ENCODE measurements at places on chromosomes 7 and 10.

GRCh38 chr10:35910234-35910633, 268.1 kb upstream of the FZD8 start:
- DNase-seq: peak; percentile 92

DNA sequence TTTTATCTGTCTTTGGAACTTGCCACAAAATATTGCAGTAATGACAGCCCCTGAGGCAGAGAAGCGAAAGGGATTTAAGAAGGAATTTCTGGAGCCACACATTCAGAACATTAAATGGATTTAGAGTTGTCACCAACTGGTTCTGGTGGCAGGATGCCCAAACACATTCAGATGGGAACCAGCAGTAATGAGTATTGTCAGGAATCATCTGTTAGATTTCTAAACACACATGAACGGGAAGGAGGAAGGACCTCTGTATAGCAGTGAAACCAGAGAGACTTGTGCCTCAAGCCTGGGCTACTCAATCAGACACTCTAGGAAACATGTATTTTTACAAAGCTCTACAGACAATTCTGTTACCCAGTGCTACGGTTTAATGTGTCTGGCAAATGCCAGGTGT, 103.8 kb upstream of the CCNY start:
- no peak for DNase-seq

DNA sequence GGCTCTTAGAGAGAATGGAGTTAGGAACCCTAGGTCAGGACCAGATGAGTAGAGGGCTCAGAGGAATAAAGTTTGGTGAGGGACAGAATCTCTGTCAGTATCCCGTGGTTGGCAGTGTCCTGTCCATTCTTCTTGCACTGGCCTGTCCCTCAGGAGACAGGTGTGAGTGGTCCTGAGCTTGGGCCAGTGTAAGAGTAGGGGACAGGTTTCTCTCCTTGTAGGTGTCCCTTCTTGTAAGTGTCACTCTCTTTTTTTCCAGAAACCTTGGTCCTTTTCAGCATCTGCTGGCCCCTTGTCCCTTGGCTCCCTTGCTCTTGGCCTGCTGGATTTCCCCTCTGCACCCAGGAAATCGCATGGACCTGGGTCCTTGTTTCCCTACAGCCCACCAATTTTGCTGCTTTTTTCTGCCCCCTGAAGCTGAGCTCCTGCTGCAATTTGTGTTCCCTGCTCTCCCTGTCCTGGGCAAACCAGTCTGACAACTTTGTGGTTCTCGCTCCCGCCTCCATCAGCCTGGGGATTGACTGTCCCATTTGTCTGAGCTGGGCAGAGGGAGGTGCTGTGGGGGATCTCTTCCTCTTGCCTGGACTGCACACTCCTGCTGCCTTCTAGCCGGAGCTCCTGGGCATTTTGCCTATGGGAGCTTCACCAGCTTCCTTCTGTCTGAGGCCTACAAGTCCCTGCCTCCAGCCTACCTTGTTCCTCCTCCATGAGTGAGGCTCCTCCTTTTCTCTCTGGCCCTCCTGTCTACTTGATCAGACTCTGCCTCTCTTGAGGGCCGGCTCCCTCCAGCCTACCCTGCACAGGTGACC, 6.5 kb downstream of the TSPAN14 start:
- DNase-seq: peak; percentile 95

- DNase-seq: no peak
Measured at GRCh38 chr10:77374189-77374656, 263.4 kb downstream of the KCNMA1 start.

DNA sequence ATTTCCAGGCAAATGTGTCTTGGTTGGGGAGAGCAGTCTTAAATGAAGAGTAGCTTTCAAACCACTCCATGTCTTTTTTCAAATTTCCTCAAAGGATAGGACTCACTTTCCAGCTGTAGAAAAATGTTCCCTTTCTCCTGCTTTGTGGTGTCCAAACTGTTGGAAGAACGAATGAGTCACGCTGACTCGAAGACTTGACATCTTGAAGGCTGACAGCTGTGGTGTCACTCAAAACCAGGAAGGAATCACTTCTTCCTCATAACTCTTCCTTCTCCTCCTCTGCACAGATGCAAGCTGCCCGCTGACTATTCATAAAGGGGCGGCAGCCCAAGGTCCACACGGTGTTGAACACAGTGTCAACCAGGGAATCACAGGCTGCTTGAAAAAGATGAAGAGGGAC, 19.2 kb downstream of the PLA2G12B start:
- peak; percentile 48 for DNase-seq

- no peak for DNase-seq
Measured at GRCh38 chr10:1523221-1523620, 214.1 kb downstream of the ADARB2 start.

- DNase-seq: no peak
Measured at GRCh38 chr7:6613706-6614105, 1.7 kb upstream of the ZNF853 start.

- DNase-seq: no peak
Measured at GRCh38 chr7:28618383-28618782, 206.1 kb downstream of the CREB5 start.

- no peak for DNase-seq
Measured at GRCh38 chr10:9734218-9734617, 1283.5 kb upstream of the CELF2 start.

DNA sequence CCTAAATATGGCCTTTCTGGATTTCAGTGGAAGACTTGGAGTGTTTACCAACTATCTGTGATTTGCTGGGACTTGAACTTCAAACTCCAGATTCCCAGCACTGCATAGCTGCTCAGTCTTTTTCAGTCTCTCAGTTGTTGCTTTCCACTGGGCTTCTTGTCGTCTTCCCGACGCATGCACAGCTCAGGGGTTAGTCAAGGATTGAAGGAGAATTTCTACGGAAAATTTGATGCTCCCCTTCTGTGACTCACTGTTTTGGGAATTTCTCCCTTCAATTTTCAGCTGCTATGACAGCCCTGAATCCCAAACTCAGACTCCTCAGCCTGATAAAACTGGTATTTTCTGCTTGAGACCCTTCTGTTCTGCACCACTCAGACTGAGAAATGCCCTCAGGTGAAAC, 91.7 kb downstream of the CYP26A1 start:
- no peak for DNase-seq

DNA sequence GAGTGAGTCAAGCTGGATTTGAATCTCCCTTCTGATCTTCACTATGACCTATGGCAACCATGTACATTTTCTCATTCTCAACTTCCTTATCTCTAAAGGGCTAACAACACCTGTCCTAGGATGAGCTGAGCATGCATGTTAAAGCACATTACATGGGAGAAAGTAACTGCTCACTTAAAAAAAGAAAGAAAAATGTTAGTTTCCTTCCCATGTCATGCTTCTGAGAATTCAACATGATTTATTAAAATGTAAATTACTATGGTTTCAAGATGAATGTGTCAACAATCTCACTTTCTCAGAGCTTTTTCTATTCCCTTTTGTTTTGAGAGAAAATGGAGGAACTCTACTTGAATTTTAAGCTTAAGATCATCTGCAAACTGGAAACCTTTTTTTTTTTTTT, 295.3 kb downstream of the SKIDA1 start:
- DNase-seq: no peak

- DNase-seq: peak; percentile 90
Measured at GRCh38 chr7:64686493-64687184, 20.7 kb downstream of the ZNF107 start.

DNA sequence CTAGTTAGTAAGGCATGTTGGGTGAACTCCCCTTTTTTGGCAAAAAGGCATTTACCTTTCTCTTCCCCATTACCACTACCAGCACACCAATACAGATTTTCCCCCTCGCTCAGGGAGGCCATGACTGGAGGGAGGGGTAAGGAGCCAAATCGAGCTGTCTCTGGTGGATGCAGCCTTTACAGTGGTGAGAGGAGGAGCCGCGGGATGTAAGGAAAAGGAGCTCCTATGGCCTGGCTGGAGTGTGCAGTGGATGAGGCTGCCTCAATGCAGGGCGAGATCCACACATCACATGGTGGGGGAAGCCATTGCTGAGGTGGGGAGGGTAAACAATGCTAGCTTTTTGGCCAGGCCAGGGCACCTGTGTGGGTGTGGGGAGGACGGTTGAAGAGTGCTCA, 416.2 kb downstream of the EXOC4 start:
- no peak for DNase-seq

GRCh38 chr10:118112543-118113125, 65.9 kb upstream of the RAB11FIP2 start:
- DNase-seq: no peak

DNA sequence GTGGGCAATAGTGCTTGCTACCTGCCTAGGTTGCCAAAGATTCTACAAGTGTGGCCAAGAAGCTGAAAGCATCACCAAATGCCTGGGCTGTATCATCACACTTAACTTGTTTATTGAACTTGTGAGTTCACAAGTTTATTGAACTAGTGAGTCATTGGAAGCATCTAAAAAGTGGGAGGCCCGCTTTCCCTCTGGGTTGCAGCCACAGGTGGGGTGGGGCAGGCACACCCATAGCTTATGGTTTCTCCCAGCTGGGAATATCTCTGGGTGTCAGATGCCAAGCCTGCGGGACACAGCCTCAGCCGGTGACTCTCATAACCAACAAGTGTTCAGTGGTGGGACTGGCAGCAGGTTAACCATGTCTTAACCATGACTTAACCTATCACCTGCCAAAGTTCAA, 145.9 kb upstream of the FAM13C start:
- DNase-seq: peak; percentile 76

DNA sequence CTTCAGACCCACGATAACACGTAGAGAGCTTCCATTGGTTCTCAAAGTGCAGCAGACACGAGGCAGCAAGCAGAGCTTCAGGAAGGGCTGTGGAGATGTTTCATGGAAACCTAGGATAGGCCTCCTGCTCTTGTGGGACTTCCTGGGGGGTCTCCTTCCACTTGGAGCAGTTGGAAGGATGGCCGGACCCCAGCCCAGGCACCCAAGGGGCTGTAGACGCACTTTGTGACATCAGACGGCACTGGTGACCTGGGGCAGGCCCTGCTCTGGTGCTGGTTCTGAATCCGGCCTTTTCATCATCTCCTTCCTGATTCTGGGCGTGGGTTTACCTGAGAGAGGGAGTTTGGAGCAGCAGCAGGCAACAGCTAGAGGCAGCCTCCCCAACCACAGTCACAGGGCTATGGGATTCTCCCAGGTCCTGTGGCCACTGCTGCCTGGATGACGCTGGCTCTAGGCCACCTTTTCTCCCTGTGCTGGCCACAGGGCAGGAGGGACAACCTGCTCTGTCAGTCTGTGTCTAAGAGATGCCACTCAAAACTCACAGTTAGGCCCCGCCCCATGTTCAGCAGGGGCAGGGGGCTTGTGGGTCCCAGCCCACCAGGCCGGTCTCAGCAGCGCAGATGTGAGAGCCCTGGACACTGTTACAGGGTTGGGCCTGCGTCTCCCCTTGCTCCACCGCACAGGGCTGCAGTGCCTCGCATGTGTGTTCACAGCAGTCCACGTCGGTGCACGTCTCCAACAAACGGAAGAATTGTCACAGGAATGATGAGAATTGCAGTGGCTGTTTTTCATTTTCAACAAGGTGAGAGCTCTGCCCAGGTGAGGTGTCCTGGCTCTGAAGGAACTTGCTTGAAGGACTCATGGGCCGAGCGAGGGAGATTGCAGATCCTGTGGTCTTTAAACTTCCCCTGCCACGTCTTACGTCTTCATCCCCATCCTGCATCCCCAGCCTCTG, 569.3 kb downstream of the TCERG1L start:
- DNase-seq: no peak

DNA sequence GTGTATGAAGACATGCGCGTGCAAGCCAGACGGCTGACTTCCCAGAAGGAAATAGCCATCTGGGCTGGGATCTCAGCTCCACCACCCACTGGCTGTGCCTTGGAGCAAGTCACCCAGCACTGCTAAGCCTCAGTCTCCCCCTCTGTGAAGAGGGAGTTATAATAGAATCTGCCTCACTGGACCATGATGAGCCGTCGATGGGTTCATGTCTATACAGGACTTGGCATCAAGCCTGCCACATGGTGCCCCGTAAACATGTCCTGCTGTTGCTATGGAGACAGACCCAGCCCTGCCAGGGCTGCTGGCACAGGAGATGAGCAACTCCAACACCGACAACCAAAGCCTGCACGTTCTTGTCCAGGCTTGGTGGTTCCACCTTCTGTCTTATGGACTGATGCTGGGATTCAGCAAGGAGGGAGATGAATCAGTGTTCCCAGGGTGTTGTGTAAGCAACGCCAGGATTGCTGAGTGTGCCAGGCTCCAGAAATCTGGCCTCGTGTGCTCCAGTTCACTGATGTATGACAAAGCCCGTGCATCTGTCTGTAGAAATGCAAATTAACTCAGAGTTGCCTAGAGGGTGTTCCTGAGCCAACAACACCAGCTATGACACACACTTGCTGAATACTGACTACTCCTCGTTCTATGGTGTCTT, 5.6 kb downstream of the GPR15LG start:
- peak; percentile 100 for DNase-seq

DNA sequence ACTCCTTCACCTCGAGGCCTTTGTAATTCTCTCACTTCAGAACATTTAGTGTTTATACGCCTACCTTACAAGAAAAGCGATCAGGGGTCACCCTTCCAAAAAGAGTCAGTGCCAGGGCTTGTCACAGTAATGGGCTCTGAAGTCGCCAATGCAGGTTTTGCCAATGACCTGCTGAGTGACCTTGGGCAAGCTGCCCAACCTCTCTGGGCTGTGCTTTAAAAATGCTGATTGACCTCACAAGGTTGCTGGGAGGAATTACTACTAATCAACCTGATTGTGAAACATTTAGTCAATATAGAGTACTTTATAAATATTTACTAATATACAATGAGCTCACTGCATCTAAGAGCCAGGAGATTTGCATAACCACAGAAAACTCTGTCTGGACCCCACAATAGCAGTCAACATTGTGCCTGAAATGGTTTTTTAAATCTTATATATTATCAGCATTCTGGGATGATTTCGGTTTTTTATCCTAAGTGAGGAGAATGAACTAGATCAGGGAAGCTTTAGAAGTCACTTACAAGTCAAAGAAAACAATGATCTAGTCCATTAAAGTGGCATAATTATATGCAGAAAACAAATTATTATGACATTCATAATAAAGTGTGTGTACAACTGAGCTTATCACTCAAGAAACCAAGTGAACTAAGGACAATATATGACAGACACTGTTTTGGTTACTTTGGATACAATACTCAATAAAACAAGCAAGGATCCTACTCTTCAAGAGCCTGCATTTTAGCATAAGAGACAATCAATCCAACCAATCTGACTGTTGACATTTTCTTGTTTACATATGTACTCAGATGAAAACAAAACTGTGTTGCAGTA, 290.5 kb downstream of the SORCS1 start:
- DNase-seq: no peak

DNA sequence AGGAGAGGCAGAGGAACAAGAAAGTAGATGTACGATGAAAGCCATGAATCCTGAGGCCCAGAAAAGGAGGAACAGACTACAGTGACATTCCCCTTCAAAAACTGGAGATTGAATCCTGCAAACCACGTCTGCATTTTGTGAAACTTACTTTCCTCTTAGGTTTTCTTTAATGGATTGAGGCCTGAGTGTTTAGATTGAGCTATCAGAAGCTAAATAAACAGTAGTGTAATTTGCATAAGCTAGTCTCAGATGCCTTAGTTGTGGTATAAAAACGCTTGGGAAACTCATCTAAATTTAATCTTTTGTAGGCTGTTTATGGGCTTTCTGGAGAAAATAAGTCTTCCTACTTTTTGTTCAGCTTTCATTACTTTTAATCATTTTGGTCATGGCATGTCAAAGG, 94.8 kb upstream of the HDAC9 start:
- DNase-seq: no peak

Data from mammary epithelial cell (primary cell).